Left ventricle myocardium inferior (tissue), 1 donor: ENCODE measurements at places on chromosomes 6 and 20.
A peak's percentile ranks its signal among the peaks of the same experiment; 100 is the strongest.

DNA sequence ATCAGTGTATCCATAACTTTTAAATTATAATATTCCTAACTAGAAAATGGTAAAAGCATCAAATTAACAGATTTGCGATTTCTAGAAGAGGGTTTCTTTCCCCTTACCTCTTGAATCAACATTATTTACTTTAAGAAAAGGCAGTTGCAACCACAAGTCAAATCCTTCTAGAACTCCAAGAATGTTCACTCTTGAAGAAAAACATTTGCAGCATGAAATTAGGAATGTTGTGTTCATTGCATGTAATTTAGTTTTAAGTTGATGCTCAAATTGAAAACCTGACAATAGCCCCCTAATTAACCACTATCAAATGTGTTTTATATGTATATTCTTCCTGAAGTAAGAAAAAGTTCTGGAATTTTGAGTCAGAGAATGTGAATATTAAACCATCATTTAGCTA is 2.3 kb upstream of the REV3L start:
- H3K4me1 ChIP-seq, result peaks cover 44% of the 10 kb centered on the region
- no peaks in the 10 kb centered on the region for H3K27me3 ChIP-seq
- no peak overlapping the region for H3K4me3 ChIP-seq

- H3K36me3 ChIP-seq, result no peaks in the 10 kb centered on the region
- DNase-seq, result no peak
- no peak overlapping the region for H3K4me3 ChIP-seq
Measured at GRCh38 chr6:15325540-15325955, 79.7 kb downstream of the JARID2 start.

DNA sequence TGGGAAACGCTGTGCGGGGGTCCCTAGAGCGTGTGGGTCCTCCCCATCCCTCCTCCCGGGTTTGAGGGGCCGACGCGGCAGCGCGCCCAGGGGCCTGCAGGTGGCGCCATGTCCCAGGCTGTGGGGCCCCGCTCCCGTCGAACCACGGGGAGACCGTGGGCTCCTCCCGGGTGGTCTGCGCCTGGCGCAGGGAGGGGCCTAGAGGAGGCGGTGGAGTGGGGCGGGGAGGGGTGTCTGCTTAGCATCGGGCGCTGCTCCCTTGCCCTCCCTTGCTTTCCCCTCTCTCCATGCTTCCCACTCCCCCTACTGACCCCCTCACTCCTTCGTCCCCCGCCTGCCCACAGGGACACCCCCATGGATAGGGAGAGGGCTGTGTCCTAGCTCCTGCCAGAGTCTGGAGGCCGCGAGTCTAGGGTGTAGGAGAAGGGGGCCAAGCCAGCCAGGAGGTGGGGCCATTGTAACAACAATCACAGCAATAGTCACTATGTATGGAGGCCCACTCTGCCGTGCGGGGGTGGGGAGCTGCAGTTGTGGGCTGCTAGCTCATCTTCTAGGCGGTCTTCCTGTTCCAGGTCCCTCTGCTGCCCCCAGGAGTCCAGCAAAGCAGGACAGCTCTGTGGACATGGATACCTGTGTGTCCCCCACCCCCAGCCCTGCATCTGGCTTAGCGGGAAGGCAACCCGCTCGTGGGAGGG is 51.7 kb downstream of the CHMP4B start:
- no peaks in the 10 kb centered on the region for H3K27me3 ChIP-seq
- no peaks in the 10 kb centered on the region for H3K36me3 ChIP-seq
- H3K27ac ChIP-seq, result no peak overlapping the region
- peaks cover 26% of the 10 kb centered on the region for H3K4me1 ChIP-seq
- peak overlapping the region; percentile 42 for H3K4me3 ChIP-seq
- peak; percentile 27 for DNase-seq

GRCh38 chr6:13368731-13369115 is 40.4 kb upstream of the TBC1D7 start:
- H3K36me3 ChIP-seq, result peaks cover 18% of the 10 kb centered on the region
- H3K4me1 ChIP-seq, result peaks cover 75% of the 10 kb centered on the region
- DNase-seq, result no peak
- no peak overlapping the region for H3K4me3 ChIP-seq

DNA sequence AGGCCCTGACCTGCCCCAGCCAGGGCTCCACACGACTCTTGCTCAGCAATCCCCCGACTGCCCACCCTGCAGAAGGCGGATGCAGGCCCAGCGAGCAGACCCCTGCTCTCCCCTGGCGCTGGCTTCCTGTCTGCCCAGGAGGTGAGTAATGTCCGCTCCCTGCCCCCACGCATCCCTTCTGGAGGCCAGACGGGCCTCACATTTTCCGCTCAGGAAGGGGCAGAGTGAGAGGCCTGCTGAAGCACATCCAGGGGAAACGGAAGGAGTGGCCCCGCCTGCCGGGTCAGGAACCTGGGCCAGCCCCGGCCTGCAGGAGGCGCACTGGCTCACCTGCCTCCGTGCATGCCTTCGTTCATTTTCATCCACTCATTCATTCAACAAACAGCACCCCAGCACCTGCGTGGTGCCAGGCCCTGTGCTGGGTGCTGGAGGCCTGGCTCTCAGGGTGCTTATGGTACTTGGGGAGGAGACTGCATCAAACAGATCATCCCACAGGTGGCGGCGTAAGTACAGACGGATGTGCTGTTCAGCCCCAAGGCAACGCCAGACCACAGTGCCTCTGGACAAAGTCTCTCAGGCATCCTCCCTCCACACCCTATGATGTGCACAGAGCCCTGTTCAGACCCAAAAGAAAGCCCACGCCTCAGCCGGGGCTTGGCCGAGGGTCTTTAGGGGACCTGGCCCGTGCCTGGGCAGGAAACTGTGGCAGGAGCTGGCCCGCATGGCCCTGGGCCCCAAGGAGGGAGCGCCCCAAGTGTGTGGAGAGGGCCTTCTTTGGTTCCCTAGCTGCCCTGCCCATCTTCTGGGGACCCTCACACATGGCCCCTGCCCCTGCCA is 112.1 kb downstream of the ASXL1 start:
- H3K27me3 ChIP-seq, result no peaks in the 10 kb centered on the region
- H3K36me3 ChIP-seq, result peaks cover 4% of the 10 kb centered on the region
- peak overlapping the region; percentile 11 for H3K4me3 ChIP-seq
- DNase-seq, result peak; percentile 64
- peaks cover 99% of the 10 kb centered on the region for H3K4me1 ChIP-seq

DNA sequence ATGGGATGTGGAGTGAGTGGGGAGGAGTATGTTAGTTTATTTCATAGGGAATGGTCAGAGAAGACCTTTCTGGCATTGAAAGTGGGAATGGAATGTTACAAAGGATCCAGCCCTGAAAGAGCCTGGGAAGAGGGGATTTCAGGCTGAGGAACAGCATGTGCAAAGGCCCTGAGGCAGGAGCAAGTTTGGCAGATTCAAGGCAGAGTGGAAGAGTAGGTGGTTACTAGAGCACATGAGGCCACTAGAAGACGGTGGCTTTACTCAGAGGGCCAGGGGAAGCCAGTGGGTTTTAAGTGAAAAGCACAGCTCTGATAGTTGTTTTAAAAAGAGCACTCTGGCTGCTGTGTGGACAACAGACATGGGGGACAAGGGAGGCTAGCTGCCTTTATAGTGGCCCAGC is 227.2 kb downstream of the ZMYND8 start:
- H3K36me3 ChIP-seq, result no peaks in the 10 kb centered on the region
- H3K27ac ChIP-seq, result no peak overlapping the region
- no peak overlapping the region for H3K4me3 ChIP-seq

- no peak for DNase-seq
- H3K27me3 ChIP-seq, result peaks cover 16% of the 10 kb centered on the region
- H3K27ac ChIP-seq, result no peak overlapping the region
- H3K4me3 ChIP-seq, result no peak overlapping the region
Measured at GRCh38 chr20:54061101-54061881, 9.1 kb downstream of the BCAS1 start.

- no peak overlapping the region for H3K27ac ChIP-seq
- no peak overlapping the region for H3K4me3 ChIP-seq
- H3K27me3 ChIP-seq, result no peaks in the 10 kb centered on the region
- peaks cover 7% of the 10 kb centered on the region for H3K4me1 ChIP-seq
Measured at GRCh38 chr6:139834232-139834631, 459.8 kb upstream of the CITED2 start.

DNA sequence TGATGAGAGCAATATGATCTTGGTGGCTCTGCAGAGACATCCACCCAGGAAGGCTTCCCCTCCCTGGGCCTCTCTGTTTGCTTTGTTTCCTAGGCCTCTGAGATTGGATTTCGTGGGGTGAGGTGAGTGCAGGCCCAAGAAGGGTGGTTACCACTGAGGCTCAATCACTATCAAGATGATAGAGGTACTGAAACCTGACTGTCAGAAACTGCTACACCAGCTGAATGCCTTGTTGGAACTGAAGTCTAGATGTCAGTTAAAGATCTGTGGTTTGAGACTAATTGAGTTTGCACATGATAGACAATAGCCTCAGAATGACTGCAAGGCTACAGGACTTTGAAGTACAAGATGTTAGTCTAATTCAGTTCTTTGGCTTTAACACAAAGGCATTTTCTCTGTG is 15.2 kb downstream of the VNN1 start:
- H3K4me3 ChIP-seq, result no peak overlapping the region
- DNase-seq, result no peak
- H3K4me1 ChIP-seq, result no peaks in the 10 kb centered on the region
- H3K27me3 ChIP-seq, result no peaks in the 10 kb centered on the region
